ENCODE measurements at places on chromosomes 7 and 10.

- DNase-seq: no peak
Observed at GRCh38 chr10:88895250-88895649, 15.2 kb downstream of the STAMBPL1 start.

DNA sequence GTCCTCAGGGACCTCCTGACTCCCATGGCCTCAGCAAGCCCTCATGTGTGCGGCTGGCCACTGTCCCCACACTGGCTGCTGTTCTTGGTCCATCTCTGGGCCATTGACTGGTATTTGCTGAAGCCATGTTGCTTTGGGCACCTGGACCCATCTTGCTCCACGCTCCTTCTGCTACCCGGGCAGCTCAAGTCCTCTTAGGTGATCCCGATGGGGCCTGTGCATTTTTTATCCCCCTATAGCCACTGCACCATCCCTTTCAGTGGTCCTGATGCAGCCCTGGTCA, 16.7 kb downstream of the RAMP3 start:
- no peak for DNase-seq

- DNase-seq: peak; percentile 72
Observed at GRCh38 chr7:146115851-146116520, 615 bp upstream of the CNTNAP2 start.

DNA sequence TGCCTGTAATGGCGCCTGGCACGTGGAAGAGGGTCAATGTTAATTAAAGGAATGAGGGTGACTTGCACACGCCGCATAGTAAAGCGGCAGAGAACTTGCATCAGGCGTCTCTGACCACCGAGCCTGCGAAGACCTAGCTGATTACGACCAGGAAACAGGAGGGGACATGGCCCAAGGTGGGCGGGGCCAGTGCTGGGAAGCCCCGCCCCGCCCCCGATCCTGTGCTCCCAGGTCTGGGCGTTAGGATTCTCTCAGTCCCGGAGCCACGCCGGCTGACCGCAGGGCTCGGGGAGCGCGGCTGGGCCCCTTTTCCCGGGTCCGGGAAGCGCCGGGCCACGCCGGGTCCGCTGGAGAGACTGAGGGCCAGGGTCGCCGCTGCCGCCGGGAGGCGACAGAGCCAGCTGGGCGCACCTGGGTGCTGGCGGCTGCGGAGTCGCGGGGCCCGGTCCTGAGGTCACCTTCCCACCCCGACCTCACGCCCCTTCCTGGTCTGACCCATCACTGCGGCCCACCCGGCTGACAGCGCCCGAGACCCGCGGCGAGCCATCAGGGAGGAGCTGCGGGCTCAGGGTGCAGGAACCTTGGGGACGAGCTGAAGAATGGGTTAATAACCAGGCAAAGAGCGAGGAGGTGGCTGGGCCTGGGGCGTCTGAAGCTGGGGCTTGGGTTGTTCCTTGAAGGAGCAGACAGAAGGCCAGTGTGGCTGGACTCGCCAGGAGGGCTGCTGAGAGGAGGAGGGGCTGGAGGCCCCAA, 23.0 kb upstream of the GRID1 start:
- no peak for DNase-seq

DNA sequence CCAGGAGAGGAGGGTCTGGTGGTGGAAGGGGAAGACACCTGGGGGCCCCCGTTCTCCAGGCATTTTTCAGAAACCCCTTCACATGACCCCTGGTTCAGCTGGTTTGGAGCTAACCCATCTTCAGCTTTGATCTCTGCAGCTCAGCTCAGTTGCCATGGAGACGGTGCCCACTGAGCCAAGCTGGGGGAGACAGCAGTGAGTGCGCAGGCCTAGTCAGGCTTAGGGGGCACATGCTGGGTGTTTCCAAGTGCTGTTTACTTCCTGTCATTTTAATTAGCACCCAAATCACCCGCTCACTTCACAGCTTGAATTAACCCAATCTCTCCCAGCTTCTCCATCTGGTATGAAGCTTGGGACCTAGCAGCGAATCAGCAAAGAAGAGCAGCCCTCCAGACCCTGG, 9.0 kb downstream of the SPOCK2 start:
- no peak for DNase-seq

- DNase-seq: no peak
Observed at GRCh38 chr7:67478066-67478465, 481.4 kb downstream of the TYW1 start.

DNA sequence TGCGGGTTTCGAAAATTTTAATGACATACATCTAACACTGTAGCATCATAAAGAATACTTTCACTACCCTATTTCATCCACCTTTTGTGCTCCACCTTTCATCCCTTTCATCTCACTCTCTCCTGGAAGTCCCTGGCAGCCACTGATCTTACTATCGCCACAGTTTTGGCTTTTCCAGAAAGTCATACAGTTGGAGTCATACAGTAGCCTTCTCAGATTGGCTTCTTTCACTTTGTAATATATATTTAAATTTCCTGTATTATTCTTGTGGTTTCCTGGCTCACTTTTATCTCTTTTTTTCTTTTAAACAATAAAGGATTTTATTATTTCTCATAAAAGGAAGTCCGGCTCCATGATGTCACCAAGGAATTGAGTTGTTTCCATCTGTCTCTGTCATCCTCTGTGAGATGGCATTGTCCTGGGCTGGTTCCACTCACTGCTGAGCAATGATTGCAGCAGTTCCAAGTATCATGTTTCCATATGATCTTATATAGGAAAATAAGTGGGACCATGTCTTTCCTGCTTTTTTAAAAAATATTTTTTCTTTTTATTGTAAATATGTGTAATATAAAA, 626.3 kb downstream of the POM121L12 start:
- no peak for DNase-seq

GRCh38 chr10:101161494-101162299, 30.6 kb downstream of the TLX1 start:
- DNase-seq: peak; percentile 81

DNA sequence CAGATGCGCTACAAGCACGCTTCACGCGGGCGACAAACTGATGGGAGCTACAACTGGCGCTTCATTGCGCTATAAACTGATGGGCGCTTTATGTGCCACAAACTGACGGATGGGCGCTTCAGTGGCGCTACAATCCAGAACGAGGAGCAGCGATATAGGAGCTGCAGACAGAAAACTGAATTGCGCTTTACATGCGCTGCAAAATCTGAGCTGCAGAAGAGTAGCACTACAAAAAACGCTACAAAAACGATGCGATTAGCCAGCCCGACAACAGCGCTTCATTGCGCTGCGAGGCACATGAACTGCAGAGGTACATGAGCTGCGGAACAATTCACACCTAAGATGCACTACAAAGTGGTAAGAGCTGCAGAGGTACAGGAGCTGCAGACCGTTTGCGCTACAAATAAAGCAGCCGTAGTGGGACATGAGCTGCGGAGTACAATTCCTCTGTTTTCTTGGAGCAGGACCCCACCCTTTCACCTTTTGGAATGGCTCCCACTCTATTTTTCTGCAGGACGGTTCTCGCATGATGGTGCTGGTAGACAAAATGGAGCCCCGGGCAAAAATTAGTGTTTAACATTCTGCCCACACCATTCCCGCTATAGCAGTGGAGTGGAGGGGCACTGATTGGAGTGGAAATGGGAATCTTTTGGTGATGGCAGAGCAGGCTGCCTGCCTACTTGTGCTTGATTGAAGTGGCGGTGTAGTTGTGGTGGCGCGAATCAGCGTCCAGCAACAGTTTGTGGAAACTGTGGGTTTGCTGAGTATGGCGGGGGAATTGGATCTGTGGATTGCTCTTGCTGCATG, 1.2 kb upstream of the SGCE start:
- DNase-seq: peak; percentile 8

DNA sequence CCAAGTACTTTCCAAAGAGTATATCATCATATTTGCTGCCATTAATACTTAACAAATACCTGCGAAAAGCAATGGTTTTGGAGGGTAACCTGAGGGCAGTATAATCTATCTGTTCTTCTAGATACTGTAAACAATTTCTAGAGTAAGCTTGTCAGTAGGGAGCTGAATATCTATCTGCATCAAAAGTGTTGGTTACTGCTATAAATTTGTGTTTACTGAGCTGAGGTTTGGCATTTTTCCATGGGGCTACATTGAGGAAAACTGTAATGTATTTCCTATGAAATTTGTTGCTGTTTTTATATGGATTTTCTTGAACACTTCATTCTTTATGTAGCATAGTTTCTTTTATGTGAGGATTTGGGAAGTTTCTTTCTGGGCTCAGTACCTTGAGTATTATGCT, 913.4 kb downstream of the CNTNAP2 start:
- DNase-seq: no peak

DNA sequence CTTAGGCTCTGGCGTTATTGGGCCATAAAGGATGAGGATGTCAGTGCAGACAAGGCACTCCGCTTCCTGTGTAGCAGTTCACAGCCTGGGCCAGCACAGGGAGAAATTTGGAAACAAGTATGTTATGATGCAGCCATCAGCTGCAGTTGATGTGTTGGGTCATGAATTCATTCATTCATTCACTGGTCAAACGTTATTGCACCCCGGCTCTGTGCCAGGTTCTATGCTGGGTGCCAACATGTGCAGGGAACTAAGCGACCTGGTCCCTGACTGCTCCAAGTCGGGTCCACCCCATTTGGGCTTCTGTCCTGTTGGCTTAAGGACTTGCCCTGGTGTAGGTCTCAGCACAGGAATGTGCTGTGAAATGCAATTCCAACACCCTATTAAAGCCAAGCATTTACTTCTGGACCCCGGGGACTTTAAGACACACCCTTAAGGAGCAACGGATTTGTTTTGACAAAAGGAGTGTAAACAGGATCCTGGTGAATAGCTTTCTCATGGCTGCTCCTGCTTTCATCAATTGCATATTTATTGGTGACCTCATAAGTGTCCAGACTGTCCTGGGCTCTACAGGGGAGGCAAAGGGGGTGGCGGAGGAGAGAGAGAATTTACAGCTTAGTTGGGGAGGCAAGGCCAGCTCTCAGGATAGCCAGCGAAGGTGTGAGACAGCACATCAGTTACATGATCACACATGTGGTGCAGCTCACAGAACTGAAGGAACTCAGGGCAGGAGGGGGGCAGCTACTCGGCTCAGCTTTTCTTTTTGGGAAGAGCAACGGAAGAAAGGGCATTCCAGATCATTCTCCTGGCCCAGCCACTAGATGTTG, 158.6 kb downstream of the GRK5 start:
- no peak for DNase-seq

DNA sequence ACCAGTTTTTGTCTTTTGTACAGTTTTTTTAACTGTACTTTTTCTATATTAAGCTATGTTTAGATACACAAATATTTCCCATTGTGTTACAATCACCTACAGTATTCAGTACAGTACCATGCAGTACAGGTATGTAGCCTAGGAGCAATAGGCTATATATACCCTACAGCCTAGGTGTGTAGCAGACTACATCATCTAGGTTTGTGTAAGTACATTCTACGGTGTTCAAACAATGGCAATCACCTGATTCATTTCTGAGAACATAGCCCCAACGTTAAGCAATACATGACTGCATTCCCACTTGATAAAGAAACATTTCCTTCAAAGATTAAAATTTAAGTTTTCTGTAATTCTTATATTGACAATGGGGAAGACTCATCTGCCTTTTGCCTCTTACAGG, 89.4 kb downstream of the TRIL start:
- DNase-seq: no peak

DNA sequence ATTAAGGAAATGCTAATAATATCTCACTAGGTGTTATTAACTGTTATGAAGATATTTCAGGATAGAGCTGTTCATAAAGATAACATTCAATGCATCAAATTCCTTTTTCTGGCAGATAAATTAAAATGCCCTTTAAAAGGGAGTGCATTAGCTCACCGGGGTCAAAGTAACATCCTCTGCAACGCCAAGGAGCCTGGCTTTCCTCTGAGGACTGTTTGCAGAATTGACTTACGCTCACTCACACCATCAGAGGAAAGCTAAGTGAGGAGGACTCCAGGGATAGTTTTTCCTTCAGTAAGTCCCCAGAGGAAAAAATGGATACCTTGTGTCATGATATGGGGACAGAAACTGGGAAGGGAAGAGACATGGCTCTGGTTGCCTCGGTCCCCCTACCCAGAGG, 45.2 kb upstream of the GPR158 start:
- DNase-seq: no peak

DNA sequence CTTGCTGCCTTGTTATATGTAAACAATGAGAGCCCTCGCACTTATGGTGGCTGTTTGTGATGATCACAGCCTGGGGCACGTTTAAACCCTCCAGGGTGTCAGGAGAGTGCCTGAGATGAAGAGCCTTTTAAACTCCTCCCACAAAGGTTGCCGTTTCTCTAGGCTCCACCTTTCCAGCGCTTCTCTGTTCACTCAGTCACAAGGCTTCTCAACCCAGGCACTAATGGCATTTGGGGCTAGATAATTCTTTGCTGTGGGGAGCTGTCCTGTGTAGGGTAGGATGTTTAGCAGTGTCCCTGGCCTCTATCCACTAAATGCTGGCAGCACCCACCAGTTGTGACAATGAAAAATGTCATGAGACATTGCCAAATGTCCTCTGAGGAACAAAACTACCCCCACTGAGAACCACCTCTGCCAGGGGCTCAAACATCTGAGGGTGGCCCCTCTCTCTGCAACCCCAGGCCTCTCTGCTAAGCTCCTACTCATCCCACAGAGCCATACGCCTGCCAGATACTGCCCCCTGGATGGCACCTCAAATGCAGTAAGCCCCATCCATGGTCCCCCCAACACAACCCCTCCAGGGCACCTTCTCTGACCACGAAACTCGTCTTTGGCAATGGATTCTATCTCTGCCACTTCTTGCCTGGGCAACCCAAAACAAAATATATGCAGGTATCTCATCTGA, 144.3 kb upstream of the ZMIZ1 start:
- DNase-seq: no peak

DNA sequence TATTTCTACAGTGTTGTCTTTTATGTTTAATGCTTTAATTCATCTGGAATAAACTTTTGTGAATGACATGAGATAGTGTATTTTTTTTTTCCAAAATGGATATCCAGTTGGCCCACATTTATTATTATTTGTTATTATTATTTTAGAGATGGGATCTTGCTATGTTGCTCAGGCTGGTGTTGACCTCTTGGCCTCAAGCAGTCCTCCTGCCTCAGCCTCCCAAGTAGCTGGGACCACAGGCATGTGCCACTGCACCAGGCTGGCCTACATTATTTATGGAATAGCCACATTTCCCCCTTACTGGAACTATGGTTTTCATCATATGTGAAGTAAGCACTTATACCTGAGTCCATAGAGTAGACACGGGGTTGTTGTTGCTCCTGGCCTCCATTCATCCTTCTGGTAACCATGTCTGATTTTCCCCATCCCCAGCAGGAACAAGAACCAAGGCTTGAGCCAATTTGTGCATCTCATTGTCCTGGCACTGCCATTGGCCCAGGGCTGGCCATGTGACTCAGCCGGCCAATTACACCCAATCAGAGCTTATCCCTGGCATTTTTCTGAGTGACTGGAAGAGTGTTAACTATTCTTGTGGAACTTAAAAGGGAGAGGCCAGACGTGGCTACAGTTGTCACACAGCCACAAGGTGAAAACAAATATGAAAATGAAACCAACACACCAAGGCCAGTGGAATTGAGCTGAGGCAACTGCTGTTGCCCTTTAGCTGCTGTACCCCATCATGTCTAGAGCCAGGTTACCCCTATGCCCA, 23.1 kb downstream of the PRF1 start:
- no peak for DNase-seq
